ENCODE measurements at places on chromosomes 1 and 21.

DNA sequence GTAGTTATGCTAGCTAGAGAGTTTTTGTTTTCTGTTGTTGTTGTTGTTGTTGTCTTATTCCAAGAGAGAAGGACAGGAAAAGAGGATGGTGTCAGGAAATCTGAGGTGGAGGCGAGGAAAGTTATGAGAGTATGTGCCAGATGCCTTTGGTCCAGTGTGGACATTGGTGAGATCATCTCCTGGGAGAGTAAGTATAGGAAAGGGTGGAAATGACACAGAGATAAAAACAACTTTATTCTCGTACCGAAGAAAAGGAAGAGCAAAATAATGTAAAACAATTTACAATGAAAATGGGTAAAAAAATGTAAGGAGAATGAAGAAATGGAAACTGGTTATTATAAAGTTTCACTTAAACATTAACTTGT lies 97.4 kb upstream of the ADGRL2 start:
- DNase-seq, result no peak

- no peak for DNase-seq
Observed at GRCh38 chr1:21517660-21518480, 8.6 kb downstream of the ALPL start.

DNA sequence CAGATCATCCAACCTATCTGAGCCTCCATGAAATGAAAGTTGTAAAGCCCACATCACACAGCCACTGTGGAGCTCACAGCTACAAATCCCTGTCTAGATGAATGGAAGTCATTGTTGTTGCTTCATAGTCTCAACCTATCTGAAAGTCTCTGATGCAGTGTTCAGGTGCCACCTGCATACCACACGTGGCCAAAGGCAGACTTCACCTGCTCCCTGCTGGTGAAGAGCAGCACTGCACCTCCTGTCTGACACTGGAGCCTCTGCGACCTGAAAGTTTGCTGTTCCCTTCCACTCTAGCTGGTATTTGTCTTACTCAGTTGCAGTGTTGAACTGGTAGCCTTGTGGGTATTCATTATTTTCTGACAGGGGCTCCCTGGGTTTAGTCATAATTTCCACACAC lies 18.4 kb downstream of the LORICRIN start:
- DNase-seq, result no peak

DNA sequence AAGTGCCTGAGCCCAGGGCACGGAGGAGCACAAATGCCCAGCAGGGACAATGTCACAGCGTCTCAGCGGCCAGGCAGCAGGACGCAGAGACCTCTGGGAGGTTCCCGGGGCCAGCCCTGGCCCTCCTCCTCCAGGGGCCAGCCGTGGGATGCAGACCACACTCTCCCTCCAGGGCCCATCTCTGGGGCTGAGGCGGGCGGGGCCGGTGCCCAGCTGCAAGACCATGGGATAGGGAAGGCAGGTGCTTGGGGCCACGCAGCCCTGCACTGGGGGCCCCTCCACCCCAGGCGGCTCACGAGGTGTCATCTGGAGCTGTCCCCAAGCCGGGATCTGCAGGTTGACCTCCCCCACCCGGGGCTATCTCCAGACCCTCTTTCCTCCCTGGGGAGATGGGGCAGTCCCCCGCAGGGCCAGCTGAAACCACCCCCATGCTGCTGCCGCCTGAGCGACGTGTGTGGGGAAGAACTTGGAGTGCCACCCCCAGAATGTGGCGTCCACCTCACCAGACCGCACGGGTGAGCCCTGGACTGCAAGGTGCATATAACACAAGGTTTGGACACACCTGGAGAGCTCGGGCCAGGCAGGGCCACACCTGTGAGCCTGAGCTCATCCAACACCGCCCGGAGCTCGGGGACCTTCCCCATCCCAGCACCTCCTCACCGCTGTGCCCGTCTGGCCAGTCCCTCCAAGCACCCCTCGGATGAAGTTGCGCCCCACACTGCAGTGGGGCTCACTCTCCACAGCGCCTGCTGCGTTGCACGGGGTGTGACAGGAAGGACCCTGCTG lies 4.1 kb upstream of the TTLL10 start:
- no peak for DNase-seq

DNA sequence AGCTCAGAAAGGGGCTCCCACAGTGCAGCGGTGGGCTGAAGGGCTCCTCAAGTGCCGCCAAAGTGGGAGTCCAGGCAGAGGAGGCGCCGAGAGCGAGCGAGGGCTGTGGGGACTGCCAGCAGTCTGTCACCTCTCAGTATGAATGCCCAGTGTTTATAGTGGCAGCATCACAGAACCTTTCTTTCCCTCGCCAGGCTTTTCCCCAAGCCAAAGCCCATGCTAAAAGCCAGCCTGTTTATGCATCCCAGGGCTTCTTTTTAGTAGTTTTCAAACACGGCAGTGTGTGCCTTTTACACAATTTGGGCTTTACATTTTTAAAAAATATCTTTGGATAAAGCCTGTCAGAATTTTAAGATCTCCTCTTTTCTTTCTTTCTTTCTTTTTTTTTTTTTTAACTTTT lies 70.6 kb downstream of the CENPF start:
- no peak for DNase-seq

DNA sequence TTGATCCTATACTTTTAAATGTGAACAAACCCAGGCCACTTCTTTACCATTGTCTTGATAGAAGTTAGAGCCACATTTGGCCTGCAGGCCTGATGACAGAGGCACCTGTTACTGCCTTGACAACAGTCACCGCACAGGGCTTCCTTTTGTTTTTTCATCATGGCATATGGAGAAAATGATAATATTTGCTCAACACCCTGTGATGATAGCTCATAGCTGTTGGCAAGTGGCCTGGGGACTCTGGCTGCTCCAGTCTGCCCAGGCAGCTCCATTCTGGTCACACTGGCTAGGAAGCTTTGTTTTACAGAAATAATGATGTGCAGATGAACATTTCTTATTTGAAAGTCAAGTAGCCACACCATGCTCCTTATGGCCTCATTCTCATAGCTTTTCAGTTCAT lies 89.6 kb upstream of the GPR88 start:
- DNase-seq, result no peak

- no peak for DNase-seq
Observed at GRCh38 chr1:46719689-46720088, 775 bp upstream of the EFCAB14 start.

DNA sequence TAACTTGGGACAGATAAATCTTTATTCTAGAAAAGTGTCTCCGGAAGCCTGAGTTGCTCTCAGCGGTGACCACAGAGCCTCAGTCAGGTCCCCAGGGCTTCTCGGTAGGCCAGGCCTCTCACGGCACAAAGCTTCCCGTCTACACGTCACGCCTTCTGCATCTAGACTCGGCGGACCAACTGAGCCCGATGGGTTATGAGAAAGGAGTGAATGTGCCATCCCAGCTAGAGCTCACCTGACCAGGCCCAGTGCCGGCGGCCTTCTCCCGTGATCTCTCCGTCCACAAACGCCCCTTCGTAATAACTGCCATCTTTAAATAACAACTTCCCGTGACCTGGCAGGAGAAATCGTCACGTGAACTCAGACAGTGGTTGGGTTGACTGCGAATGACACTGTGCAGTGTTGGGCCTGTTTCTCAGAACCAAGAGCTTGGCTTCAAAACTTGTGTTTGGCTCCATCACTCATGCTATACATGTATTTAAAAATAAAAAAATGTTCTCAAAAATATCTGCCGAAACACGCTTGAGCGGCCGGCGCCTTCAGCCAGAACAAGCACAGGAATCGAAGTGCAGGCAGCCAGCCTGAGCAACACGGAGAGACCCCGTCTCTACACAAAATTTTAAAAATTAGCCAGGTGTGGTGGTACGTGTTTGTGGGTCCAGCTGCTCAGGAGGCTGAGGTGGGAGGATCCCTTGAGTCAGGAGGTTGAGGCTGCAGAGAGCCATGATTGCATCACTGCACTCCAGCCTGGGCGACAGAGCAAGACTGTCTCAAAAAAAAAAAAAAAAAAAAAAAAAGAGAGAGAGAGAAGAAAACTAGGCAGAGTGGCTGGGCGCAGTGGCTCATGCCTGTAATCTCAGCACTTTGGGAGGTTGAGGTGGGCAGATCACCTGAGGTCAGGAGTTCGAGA lies 3.1 kb downstream of the MORN1 start:
- no peak for DNase-seq

GRCh38 chr1:221408117-221408803 lies 333.6 kb downstream of the DUSP10 start:
- no peak for DNase-seq

GRCh38 chr1:41662061-41662764 lies 177.7 kb upstream of the EDN2 start:
- DNase-seq, result peak; percentile 51

GRCh38 chr1:165595246-165595938 lies 35.6 kb upstream of the MGST3 start:
- peak; percentile 96 for DNase-seq

GRCh38 chr1:165355977-165356811 lies at the start of gene LMX1A:
Gene LMX1A, minus strand, starts transcription at chr1:165356715. Its CDS starts 1,156 bp downstream, at chr1:165355559.
- DNase-seq, result no peak

- DNase-seq, result no peak
Observed at GRCh38 chr1:228285661-228286504, 78.0 kb downstream of the OBSCN start.

- no peak for DNase-seq
Observed at GRCh38 chr1:62386351-62387121, 50.3 kb upstream of the USP1 start.

- DNase-seq, result no peak
Observed at GRCh38 chr21:35329940-35330660, 281.0 kb upstream of the RUNX1 start.

Data from skin of body (tissue), 3 donors.